ENCODE measurements at places on chromosomes 13 and 19. TPM values are rescaled to one million over a fixed set of nuclear protein-coding genes. Genes with fewer than 3 reads are reported as not detected.

SPRED3 gene
- total RNA-seq: 2.5 TPM

CCDC8 gene
- 2.2 TPM for total RNA-seq

HPN gene
- not detected for total RNA-seq

NCLN gene
- total RNA-seq: 18.2 TPM

CCDC169 gene
- 4.7 TPM for total RNA-seq

ATXN8OS gene
- 2.2 TPM for total RNA-seq

KLK1 gene
- total RNA-seq: not detected

FRY gene
- total RNA-seq: 122 TPM

PEX11G gene
- 0.94 TPM for total RNA-seq

SLC46A3 gene
- total RNA-seq: 2.8 TPM

LMTK3 gene
- total RNA-seq: 16.6 TPM

CADM4 gene
- total RNA-seq: 89.8 TPM

SLC17A7 gene
- 36.6 TPM for total RNA-seq

SIGLECL1 gene
- total RNA-seq: not detected

SOX1 gene
- 15.7 TPM for total RNA-seq

TNFRSF19 gene
- 15.7 TPM for total RNA-seq

RXFP2 gene
- total RNA-seq: not detected

TLE6 gene
- total RNA-seq: 1.9 TPM

FFAR1 gene
- not detected for total RNA-seq

STARD13 gene
- total RNA-seq: 18.8 TPM

ZNF628 gene
- total RNA-seq: 1.6 TPM

EBI3 gene
- not detected for total RNA-seq

ZNF836 gene
- 48.2 TPM for total RNA-seq

PINLYP gene
- total RNA-seq: 14.4 TPM

PCDH20 gene
- total RNA-seq: 5.3 TPM

DNAJC15 gene
- total RNA-seq: 21.6 TPM

ELSPBP1 gene
- total RNA-seq: not detected

ZNF793 gene
- 58.5 TPM for total RNA-seq

TFPT gene
- total RNA-seq: 6.3 TPM

TPM4 gene
- 96.7 TPM for total RNA-seq

PRTN3 gene
- 0.94 TPM for total RNA-seq

BIVM gene
- total RNA-seq: 82.0 TPM

MED26 gene
- 9.1 TPM for total RNA-seq

TEX101 gene
- not detected for total RNA-seq

CAPN12 gene
- not detected for total RNA-seq

IGSF23 gene
- not detected for total RNA-seq

Measured in parietal lobe (tissue), 2 donors.